CD4-positive, alpha-beta T cell treated with Interleukin-17A for 1 hour (primary cell): ENCODE measurements at places on chromosomes 1 and 21.

- DNase-seq, result no peak
Measured at GRCh38 chr1:244361764-244362473, 89.8 kb downstream of the ADSS2 start.

DNA sequence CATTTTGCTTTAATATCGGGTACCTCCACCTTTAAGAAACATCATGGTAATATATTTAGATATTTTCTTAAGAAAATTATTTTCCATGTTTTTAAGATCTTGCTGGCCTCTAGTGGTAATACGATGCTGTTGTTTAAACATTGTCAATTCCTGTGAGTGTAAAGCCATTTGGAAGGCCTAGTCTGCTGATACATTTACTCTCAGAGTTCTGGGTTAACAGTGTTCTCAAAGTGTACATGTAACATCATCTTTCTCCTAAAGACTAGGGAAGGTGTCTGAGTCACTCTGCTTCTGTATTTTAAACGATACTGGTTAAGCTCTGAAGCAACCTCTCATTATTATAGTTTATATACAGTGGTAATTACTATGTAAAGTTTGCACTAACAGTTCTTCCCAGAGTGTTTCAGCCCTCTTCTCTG is 189.1 kb downstream of the RASAL2 start:
- DNase-seq, result no peak

DNA sequence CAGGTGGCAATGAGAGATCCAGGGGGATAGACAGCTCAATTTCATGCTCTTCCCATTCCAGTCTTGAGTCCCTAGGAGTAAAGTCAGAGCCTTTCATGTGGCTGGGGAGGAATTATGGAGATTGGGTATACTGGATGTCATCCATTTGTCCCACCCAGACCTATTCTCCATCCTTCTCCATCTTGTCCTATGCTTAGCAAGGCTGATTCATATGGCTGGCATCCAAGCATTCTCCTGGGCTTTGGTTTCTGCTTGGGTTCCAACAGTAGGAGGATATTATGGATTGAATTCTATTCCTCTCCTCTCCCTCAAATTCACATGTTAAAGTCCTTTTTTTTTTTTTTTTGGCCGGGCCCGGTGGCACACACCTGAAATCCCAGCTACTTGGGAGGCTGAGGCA is 3.8 kb upstream of the CDC20 start:
- no peak for DNase-seq

DNA sequence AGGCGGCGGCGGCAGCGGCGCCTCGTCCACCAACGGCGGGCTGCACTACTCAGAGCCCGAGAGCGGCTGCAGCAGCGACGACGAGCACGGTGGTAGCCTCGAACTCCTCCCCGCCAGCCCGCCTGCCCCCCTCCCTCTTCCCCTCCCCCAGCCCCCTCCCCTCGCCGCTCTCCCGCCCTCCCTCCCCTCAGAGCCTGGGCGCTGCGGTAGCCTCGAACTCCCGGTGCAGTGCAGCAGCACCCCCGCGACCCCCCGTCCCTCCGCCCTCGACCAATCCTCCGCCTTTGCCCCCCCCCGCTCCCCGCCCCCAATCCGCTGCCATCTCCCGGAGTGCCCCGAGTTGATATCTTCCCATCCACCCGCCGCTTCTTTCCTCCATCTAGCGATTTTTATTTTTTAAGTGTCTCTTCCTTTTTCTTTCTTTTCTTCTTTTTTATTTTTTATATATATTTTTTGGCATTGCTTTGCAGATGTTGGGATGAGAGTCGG is 516 bp downstream of the RCOR3 start:
- DNase-seq, result no peak

GRCh38 chr1:185957441-185958363 is 223.5 kb downstream of the HMCN1 start:
- no peak for DNase-seq

DNA sequence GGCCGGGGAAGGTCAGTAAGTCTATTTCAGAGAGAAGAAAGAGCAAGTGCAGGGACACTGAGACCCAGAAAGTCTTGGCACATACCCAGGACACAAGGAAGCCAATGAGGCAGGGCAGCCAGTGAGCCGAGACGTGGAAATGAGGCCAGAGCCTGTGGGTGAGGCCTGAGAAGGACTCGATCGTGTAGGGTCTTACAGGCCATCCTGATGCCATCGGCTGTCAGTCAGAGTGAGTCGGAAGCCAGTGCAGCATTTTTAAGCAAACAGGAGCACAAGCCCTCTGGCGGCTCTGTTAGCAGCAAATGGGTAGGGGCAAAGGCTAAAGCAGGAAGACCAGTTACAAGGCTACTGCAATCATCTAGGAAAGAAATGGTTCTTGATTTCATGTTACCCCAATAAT is 6.1 kb upstream of the GJB3 start:
- DNase-seq, result no peak

DNA sequence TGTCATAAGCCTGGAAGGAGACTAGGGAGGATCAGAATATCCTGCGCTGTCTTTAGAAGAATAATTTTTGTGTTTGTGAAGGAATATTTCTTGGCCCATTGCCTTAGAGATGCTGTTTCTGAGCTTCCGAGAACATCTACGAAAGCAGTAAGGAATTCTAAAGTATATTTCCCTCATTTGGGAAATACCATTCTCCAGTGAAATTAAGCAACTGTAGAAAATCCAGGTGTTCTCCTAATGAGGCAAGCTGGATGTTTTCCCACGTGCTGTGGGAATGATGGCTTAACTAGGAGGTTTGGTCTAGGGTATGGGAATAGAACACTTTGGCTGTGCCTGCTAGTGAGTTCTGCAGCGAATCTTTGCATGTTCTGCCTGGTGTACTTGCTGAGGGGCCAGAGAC is 168.9 kb upstream of the KIAA0040 start:
- no peak for DNase-seq

GRCh38 chr1:42089246-42089645 is 64.0 kb upstream of the GUCA2B start:
- no peak for DNase-seq

- DNase-seq, result no peak
Measured at GRCh38 chr1:230459465-230459864, 33.3 kb upstream of the PGBD5 start.

- DNase-seq, result no peak
Measured at GRCh38 chr1:173052681-173053196, 2.0 kb upstream of the TNFSF18 start.

- no peak for DNase-seq
Measured at GRCh38 chr1:159823406-159823805, 3.3 kb upstream of the SLAMF8 start.

DNA sequence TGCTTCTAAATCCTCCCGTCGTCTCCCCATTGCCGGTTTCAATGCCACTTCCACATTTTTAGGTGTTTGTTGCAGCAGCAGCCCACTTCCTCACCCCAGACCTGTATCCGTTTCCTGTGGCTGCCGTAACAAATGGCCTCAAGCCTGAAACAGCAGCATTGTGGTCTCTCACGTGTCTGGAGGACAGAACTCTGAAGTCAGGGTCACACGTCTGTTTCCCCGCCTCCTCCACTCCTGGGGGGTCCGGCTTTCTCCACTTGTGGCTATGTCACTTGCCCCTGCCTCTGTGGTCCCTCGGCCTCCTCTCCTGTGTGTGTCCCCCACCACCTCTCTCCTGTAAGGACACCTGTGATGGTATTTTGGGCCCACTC is 21.8 kb downstream of the TRPM2 start:
- DNase-seq, result peak; percentile 49

DNA sequence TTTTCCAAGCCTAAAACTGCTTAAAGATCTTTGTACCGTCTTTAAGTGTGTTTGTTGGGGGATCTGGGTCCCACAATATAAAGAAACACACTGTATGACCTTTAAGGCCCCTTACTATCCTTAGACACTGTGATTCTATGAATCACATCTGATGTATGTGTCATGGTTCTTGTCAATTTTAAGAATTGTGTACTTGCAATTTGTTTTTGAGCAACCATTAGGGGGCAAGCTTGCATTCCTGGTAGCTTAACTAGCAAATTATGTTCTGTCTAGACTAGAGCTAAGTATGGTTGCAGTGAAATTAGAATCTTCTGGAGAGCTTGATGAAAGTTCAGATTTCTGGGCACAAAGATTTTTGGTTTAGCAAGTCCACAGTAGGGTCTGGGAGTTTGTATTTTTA is 219.5 kb downstream of the TPR start:
- peak; percentile 3 for DNase-seq
